ENCODE measurements at places on chromosomes 16 and 17. TPM values are rescaled to one million over a fixed set of nuclear protein-coding genes. Genes with fewer than 3 reads are reported as not detected.

DNA sequence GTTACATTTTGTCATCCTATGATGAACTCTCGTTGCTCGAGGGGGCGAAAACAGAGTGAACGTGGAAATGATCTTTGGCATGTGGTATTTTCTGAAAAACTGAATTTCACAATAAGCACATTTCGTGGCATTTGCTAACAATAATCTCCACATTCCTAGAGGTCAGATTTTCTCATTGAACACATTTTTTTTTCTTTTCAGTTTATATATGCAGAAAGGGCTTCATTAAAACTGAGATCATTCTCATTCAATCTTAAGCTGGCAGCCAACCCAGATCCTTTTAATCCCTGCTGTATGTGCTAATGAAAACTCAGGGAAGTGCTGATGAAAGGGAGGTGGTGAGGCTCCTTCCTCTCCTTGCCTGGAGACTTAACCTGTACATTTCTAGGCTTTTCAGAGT is 52.6 kb downstream of the PRKCA start:
- H3K27me3 ChIP-seq, result no peaks in the 10 kb centered on the region
- H3K4me3 ChIP-seq, result no peak overlapping the region
- no peaks in the 10 kb centered on the region for H3K36me3 ChIP-seq
- no peak for DNase-seq
- peaks cover 3% of the 10 kb centered on the region for H3K4me1 ChIP-seq

DNA sequence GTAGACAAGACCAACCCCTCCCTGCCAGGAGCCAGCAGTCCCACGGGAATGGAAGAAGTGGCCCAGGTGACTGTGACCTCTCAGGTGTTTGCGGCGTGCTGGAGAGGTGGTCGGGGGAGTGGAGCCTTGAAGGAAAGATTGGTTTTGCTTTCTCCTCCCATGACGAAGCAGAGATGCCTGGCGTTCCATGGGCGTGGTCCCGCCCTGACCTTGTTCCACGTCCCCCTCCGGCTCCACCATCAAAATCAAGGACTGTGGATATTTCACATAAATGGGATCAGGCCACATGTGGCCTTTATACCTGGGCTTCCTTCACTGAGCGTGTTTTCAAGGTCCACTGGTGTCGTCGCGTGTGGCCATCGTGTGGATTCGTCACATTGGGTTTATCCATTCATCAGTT is 270.6 kb upstream of the TNRC6C start:
- no peak overlapping the region for H3K4me3 ChIP-seq
- no peaks in the 10 kb centered on the region for H3K4me1 ChIP-seq
- DNase-seq, result no peak
- no peak overlapping the region for H3K27ac ChIP-seq

DNA sequence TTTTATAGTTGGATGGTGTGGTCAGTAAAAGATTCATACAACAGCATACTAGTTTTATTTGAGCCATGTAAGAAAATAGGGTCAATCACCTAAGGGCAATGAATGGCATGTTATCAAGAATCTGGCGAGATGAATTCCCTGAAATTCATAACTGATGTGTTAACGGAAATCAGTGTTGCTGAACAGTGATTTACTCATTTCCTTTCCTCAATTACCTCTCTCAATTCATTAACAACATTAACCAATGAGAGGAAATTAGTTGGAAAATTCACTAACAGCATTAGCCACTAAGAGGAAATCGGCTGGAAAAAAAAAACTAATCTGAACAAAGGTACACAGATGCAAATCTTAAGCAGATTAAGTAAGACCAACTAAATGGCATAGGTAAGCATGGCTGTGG is 6.3 kb downstream of the CMTR2 start:
- H3K27ac ChIP-seq, result no peak overlapping the region
- H3K4me3 ChIP-seq, result no peak overlapping the region
- peaks cover 9% of the 10 kb centered on the region for H3K4me1 ChIP-seq
- peaks cover 12% of the 10 kb centered on the region for H3K36me3 ChIP-seq
- no peaks in the 10 kb centered on the region for H3K27me3 ChIP-seq

DNA sequence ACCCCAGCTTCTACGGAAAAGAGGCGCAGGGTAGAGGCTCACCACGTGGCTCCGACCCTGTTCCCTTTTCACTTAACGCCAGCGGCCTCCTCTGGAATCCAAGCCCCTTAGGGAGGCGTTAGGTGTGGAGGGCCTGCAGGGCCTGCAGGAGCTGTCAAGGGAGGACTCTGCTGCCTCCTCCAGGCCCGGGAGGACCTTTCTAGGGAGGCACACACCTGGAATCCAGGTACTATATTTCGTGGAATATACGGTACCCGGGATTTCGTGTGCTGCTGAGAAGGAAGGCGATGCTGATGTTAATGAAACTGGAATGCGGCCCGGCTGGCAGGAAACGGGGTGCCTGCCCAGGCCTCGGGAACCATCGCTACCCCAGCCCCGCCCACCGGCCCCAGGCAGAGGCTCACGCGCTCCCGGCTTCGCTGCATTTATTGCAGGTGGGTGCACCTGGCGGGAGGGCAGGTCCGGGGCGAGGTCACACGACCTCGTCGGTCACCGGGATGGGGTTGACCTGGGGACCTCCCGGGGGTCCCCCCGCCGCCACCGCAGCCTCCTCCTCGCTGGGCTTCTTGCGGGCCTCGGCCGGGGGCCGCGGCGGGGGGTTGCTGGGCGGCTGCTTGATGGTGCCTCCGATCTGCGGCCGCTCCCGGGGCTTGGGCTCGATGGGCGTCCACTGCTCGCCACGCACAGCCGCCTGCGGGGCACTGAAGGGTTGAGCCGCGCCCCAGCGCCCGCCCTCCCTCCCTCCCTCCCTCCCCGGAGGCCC is 4.7 kb downstream of the IL17C start:
- H3K27ac ChIP-seq, result no peak overlapping the region
- no peak overlapping the region for H3K4me3 ChIP-seq
- peaks cover 2% of the 10 kb centered on the region for H3K4me1 ChIP-seq
- no peak for DNase-seq

The CRYBA1 gene
- total RNA-seq, result not detected

The HYDIN gene
- total RNA-seq, result 21.0 TPM

Measured in kidney (tissue), 22 donors.